ENCODE measurements at places on chromosomes 6 and 20.

DNA sequence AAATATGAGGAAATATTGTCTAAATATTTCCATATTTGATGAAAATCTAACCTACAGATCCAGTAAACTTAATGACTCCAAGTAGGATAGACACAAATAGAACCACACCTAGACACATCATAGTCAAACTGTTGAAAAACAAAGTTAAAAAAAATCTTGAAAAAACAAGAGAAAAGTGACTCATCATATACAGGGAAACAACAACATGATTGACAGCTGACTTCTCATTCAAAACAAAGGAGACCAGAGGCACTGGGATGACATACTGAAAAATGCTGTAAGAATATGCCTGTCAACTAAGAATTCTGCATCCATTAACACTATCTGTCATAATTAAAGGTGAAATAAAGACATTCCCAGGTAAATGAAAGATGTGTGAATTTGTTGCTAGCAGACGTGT is 38.8 kb downstream of the BMP2 start:
- no peak for DNase-seq

DNA sequence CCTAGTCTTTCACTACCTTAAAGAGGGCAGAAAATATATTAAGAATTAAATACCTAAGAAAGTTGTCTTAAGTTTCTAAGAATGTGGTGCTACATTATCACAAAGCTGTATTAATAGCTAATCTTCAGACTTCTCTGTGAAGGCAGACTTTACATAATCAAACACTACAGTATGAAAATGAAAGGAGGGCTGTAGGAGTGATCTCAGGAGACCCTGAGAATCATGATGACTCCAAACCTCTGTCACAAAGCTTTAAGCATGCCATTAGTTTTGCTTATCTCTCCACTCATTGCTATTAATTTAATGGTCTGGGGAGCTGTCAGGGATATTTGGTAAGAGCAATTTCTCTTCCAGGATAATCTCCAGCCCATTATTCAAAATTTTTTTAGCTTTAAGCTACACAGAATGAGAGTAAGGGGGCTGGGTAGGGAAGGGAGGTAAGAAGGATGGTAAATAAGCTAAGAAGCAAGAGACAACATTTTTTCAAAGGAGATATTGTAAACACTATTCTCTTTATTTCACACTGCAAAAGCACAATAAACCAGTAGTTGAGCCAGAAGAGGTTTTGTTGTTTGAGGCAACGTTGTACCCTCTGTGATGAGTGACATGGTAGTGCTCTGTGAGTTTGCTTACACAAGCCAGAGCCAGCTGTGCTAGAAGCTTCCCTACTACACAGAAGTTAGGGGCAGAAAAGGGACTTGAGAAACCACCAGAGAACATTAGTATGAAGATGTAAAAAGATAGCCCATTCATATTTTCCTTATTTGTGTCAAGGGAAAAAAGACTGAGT is 258.8 kb downstream of the GMDS start:
- peak; percentile 40 for DNase-seq

DNA sequence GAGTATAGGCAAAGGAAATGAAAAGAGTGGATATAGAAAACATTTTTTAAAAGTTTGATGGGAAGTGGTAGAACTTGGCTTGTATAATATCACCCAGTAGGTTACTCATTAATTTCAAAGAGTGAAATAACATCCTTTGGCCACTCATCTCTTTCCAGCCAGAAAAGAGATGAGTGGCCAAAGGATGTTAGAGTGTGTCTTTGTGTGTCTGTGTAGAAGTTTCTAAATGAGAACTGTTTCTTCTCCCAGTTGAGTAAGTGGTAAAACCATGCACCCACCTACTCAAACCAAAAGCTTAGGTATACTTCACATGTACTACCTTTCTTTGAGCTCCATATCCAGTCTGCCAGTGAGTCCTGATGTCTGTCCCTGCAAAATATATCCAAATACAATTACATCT is 47.7 kb upstream of the TMEM244 start:
- DNase-seq: no peak

DNA sequence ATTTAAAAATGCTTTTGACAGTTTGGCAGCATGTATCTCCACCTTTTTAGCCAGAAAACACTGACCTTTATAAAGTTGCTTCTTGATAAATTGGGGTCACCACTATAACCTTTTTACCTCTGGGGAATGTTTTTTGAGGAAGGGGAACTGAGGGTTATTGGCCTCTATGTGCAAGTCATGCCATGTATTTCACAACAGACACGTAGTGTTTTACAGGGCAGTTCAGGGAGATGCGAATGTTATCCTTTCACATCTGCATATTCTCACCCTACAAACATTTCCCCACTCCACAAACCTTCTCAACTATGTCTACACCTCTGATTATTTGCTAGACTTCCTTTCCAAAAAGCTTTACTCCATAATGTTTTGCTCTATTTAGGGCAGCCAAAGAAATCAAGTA is 17.0 kb upstream of the SLA2 start:
- DNase-seq: no peak

DNA sequence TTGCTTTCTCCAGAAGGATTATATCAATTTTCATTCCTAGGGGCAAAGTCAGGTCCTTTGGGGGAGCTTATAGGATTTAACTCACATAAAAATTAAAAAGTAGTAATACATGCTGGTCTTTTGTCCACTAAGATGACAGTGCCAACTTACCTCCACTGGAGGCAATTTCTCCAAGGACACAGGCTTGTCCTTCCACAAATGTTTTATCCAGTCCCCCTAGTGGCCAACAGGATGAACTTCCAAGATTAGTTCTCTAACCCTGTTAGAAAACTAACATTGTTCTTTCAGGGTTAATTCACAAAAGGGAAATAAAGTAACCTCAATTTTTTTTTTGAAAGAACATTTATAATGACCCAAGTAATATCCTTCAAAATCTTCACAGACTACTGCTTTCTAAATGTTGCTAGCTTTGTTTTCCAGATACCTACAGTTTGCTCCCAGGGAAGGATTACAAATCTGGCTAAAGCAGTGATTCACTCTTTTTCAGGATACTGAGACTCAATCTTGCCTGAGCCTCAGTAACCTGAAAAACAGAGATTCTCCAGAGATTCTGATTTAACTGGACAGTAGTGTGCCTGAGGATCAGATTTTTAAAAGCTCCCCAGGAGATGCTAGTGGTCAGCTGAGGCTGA is 31.7 kb upstream of the UBR2 start:
- DNase-seq: peak; percentile 29

DNA sequence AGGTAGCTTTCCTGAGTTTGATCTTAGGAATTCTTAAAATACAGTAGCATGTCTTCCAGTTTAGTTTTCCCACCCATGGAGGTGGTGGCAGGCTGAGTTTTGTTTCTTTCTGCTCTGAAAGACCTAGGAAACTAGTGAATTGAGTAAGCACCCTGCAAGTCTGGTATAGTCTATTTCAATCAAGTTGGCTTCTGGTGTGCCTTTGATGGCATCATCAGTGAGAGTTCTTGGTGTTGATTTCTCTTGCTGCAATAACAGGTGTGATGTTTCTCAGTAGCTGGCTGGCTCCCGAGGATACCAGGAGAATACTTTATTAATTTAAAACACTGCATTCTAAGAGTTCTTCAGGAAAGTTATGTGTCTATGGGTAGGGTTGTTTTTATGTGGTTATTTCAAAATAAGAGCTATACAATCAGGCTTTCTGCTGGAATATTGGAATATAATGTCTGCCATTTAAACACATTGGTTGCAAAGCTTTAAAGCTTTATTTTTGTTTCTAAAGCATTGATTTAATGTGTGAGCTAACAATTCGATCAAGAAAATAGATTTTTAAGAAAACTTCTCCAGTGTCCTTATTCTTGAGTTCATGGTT is 19.0 kb downstream of the VAPB start:
- no peak for DNase-seq

DNA sequence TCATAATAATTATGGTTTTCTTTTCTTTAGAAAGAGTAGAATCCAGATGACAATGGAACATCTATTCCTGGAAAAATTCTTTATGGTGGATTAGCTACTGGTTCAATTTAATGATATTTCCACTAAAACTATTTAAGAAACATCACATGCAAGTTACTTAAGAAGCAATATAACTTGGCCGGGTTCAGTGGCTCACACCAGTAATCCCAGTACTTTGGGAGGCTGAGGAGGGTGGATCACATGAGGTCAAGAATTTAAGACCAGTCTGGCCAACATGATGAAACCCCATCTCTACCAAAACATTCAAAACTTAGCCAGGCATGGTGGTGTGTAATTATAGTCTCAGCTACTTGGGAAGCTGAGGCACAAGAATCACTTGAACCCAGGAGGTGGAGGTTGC is 65.9 kb upstream of the SMLR1 start:
- no peak for DNase-seq

DNA sequence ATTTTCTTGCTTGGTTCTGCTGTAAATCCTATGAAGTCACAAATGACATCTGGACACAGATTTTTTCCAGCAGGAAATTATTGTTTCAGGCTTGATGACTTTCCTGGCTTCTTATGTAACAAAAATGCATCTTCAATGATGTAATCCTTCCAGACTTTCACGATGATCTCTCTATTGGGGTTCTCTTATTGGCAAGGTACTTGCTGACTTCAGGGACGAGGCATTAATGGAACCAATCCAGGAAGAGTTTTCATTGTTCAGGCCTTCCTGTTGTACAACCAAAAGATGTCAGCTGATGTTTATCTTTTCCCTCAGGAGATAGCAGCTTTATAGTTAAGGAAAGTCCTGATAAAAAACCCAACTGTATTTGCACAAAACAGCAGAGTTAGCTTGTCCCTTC is 118.5 kb upstream of the MMS22L start:
- DNase-seq: no peak

DNA sequence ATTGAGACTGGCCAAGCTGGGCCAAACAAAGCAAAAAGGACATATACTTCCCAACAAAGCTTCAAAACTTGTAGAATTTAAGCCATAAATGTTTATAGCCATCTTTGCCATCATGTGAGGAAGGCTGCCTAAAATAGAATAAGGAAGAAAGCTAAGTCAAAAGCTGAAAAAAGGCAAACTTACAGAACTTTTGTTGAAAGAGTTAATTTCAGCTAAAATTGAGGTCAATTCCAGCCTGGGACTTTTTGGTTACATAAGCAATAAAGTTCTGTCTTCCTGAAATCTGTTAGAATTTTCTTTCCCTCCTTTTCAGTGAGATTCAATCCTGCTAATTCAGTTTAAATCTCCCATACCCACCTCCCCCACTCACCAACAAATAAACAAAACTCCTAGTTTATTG is 227.9 kb upstream of the MARCKS start:
- no peak for DNase-seq

DNA sequence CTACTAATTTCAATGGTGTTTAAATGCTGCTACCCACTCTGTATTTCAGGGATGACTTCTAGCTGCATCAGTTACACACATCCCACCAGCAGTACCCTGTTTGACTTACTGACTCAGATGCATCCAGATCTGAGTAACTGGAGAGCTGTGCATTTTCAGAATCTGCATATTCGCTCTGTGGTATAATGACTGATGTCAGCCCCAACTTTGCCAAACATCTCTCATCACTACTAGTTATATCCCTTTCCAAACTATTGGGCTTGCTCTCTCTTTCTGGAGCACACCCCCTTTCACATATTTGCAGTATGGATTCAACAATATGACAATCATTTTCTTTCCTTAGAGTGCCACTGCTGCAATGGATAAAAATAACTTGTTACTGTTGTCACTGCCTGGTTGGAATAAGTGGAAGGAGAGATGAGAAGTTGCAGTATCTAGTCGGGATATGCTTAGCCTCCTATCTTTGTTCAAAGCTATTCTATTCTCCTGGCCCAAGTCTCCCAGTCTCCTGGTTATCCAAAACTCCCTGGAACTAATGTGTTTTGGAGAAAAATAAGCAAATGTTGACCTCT is 3.3 kb upstream of the RSPO3 start:
- no peak for DNase-seq

GRCh38 chr20:24631173-24631505 is 161.7 kb downstream of the SYNDIG1 start:
- no peak for DNase-seq

- no peak for DNase-seq
Observed at GRCh38 chr6:39614393-39614950, 110.7 kb downstream of the KIF6 start.

GRCh38 chr6:150185732-150186117 is 42.9 kb downstream of the PPP1R14C start:
- no peak for DNase-seq

DNA sequence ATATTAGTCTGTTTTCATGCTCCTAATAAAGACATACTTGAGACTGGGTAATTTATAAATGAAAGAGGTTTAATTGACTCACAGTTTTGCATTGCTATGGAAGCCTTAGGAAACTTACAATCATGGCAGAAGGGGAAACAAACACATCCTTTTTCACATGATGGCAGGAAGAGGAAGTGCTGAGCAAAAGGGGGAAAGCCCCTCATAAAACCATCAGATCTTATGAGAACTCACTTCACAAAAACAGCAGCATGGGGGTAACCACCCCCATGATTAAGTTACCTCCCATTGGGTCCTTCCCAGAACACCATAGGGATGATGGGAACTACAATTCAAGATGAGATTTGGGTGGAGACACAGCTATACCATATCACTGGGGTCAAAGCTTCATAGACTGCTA is 254.2 kb downstream of the ERMARD start:
- DNase-seq: no peak

GRCh38 chr6:69623357-69623756 is 173.5 kb downstream of the LMBRD1 start:
- DNase-seq: no peak

DNA sequence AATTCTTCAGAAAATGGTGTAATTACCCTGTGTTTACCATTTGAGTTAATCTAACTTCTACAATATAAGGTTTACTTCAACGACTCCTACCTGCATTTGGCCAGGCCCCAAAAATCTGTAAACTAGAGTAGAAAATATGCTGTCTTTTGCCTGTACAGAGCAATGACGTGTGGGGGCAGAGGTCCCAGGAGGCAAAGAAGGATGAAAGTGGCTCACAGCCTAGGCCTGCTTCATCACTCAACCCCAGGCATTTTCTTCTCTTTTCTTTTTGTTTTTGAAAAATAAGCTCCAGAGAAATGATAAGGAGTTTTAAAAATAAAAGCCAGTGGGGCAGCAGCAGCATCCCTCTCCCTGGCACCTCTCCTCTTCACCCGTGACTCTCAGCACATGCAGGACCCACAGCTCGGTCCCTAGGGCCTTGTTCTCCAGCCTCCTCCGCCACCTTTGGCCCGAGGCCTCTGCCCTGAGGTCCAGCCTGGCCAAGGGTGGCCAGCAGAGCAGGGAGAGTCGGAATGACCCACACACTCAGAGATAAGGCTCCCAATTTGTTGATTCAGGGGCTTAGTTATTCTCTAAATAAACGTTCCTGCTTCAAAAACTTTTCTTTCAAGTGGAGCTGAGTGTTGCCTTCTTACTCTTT is 310.3 kb upstream of the RNF24 start:
- DNase-seq: no peak

GRCh38 chr20:33947709-33948295 is 45.9 kb upstream of the RALY start:
- no peak for DNase-seq

- no peak for DNase-seq
Observed at GRCh38 chr20:47603260-47603659, 101.6 kb downstream of the NCOA3 start.

DNA sequence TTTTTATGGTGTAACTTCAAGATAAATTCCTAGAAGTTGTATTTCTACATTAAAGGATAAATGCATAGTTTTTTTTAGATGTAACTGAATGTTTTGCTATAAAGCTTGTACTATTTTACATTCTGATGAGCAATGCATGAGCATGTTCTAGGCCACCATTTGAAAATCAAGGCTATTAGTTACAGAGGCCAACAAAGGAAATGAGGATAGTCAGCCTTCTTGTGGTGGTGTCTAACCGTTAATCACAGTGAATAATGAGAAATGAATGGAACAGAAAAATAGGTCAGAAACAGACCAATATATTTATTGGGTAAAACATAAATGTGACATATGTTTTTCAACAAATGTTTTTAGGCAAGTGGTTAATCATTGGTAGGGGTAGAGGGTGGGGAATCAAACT is 37.6 kb upstream of the L3MBTL3 start:
- DNase-seq: no peak

Measured in smooth muscle cell of the brain vasculature (primary cell).